ENCODE measurements at places on chromosomes 13 and 19.
A peak's percentile ranks its signal among the peaks of the same experiment; 100 is the strongest.

DNA sequence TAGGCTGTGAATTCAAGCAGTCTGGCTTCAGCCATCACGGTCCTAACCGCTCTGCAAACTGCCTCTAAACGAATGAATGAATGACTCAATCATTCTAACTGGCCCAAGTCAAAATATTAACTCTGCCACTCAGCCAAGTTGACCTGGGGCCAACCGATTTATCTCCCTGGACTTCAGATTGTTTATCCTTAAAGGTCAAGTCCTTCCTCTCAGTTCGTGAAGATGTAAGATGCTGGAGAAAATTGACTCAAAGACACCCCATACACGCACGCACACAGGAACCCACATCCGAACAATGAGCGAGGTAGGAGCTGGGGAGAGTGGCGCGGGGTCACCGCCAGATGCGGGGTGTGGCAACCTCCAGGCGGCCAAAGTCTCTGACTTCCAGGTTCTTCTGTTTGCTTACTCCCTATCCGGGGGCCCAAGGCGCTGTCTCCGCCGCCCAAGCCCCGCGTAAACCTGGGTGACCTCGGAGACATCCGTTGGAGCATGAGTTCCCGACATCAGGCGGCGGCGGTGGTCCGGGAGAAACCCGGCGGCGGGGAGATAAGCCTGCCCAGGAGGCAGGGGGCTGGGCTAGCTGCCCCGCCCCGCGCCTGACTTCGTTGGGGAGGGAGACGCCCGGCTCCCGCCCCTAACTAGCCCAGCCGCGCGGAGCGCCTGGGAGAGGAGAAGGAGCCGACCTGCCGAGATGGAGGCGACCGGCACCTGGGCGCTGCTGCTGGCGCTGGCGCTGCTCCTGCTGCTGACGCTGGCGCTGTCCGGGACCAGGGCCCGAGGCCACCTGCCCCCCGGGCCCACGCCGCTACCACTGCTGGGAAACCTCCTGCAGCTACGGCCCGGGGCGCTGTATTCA lies at the start of gene CYP2S1:
TSS of gene CYP2S1 (plus strand) at position 646 of the 856 bp plus-strand sequence. CDS start at position 692, 46 bp downstream.
- no peak for DNase-seq

DNA sequence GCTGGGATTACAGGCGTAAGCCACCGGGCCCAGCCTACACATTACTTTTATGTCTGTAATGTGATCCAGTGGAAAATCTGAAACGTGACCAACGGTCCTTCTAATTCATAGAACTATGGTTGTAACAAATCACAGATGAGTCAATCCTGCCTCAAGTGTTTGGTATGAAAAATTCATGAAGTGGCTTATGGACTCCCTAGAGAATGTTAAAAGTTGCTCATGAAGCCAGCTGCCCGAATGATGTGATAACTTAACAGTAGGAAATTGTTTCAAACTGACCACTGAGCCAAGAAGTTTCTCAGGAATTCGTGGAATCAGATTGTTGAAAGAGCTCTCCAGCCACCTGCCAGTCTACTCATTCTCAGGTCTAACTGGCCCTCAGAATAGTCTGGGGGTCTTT lies 59.4 kb upstream of the FARP1 start:
- DNase-seq = no peak

DNA sequence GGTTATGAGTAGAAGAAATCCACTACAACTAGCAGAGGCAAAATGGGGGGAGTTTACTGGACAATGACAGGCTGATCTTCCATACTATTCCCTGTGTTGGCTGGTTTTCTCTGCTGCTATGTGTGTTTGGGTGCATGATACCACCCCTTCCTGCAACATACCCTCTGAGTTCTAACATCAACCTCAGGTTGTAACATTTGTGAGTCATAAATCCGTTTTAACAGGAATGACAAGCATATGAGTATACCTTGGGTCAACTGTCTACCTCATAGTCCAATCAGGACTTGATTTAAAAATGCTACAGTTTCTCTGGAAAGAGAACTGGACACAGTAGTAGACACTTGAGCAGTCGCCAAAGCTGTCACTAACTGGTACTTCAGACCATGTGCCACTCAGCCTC lies 422.9 kb downstream of the KCTD12 start:
- DNase-seq = no peak

- no peak for DNase-seq
Measured at GRCh38 chr19:32748497-32748896, 28.9 kb downstream of the TDRD12 start.

- DNase-seq = peak; percentile 10
Measured at GRCh38 chr13:69857183-69857821, 250.3 kb upstream of the ATXN8OS start.

GRCh38 chr19:10407096-10407495 lies 3.8 kb upstream of the CDC37 start:
- DNase-seq = no peak

GRCh38 chr19:41407271-41407670 lies 9.7 kb downstream of the BCKDHA start:
- DNase-seq = peak; percentile 68

DNA sequence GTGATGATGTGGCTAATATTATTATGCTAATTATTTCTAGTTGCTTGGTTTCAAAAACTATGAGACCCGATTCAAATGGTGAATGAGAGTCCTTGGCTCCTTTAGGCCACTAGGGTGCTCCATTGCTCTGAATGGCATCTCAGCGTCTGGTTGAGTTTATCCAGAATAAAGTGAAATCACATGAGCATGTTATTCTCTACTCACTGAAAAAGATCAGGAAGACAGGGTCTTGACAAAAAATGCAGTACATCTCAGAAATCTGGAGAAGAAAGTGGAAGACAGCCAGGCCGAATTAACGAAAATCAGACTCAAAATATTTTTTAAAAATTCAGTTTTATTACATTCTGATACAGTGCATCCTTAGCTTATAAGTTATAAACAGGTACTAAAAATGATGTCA lies 516.2 kb downstream of the MYO16 start:
- DNase-seq = peak; percentile 42

DNA sequence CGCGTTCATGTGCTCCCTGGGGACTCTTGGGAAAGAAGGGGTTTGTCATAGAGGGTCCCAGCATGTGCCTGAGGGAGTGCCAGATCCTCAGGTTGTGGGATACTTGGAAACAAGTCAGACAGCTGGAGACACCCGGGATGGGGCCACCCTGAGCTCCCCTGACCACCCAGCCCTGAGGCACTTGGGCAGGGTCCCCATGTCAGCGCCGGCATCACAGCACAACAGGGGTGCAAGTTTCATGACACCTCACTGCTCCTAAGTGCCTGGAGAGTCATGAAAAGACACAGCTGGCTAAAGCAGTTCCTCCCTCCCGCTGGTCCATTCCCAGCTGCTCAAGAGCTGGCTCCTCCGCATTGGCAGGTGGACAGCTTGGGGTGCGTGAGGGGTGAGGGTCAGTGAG lies 102.7 kb downstream of the KDM4B start:
- DNase-seq = no peak

DNA sequence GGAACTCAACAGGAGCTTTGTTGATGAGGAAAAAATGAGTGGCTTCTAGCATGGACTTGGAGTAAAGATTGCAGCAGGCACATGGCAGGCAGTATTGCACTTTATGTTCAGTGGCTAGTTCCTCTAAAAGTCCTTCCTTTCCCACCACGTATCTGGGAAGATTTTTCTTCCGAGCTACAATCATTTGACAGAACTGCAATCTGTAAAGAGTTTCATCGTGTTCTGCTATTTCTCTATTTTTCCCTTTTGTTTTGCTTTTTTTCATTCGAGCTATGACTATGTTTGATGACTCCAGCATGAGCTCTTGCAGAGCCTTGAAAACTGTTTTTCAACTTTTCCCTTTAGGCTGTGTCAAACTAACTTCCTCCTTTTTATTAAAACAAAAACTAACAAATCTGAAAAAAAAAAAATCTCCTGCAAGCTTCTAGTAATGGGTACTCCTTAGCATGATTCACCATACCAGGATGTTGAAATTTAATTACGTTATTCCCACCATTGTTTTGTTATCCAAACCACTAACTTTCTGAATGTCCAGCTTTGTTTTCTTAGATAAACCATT lies 12.3 kb downstream of the CLDN10 start:
- no peak for DNase-seq

DNA sequence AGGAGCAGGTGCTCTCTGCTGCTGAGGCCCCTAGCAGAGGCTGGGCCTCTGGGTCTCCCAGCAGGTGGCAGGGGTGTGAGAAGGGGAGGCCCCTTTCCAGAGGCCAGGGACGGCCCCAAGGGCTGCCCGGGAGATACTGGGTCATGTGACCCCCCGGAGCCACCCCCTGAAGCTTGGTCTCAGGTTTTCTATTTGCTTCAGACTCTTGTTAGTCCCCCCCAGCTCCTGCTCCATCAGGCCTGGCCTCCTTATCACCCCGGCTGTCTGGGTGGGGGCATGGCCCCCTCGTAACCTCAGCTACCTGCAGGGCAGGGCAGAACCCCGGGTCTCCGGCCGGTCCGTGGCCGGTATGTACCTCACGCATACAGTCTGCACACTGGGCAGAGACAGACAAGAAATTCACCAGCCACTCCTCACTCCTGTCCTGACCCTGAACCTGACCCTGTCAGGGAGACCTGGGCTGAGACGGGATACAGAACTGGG lies 13.2 kb upstream of the TCF3 start:
- DNase-seq = no peak

- DNase-seq = no peak
Measured at GRCh38 chr13:105452895-105453294, 1082.6 kb downstream of the EFNB2 start.

DNA sequence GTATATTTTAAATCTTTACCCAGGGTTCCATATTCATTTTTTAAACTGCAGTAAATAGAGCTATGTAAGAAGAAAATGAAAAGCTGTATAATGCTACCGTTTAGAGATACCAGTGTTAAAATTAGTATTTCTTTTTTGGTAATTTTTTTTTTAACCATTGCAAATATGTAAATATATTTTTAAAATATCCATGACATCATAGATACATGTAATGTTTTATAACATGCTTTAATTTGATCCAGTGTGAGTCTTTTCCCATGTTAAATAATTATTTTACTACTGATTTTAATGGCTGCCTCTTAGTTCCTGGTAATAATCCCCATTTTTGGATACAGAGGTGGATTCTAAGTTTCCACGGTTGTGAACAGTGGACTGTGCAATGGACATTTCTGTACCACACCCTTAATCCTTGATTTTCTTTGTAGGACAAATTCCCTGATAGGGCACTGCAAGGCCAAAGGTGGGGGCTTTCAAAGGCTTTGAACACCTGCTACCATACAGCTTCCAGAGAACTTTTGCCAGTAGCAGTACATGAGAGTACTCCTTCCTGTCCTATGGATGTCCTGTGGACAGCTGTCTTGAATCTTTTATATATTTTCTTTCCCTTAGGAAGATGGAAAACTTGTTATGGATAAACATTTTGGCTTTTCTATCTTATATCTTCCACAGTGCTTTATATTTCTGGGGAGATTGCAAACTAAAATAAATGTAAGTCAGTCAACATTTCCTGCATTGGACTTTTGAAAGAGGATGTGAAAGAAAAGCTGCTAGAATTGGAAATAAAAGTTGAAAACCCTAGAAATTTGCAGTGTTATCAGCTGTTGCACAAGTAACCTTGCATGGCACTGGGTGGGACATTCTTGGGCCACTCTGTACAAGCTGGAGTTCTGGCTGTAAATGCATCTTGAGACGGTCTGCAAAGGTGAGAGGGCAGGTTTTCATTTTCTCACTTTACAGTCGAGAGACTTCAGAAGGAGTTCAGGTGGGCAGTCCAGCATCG lies 46.8 kb downstream of the ARHGEF7 start:
- DNase-seq = no peak

GRCh38 chr13:114219392-114219791 lies 15.3 kb upstream of the CDC16 start:
- peak; percentile 59 for DNase-seq

- DNase-seq = peak; percentile 77
Measured at GRCh38 chr13:82661126-82661525, 1221.1 kb downstream of the SLITRK1 start.

- no peak for DNase-seq
Measured at GRCh38 chr13:46360604-46361003, 26.4 kb downstream of the RUBCNL start.

DNA sequence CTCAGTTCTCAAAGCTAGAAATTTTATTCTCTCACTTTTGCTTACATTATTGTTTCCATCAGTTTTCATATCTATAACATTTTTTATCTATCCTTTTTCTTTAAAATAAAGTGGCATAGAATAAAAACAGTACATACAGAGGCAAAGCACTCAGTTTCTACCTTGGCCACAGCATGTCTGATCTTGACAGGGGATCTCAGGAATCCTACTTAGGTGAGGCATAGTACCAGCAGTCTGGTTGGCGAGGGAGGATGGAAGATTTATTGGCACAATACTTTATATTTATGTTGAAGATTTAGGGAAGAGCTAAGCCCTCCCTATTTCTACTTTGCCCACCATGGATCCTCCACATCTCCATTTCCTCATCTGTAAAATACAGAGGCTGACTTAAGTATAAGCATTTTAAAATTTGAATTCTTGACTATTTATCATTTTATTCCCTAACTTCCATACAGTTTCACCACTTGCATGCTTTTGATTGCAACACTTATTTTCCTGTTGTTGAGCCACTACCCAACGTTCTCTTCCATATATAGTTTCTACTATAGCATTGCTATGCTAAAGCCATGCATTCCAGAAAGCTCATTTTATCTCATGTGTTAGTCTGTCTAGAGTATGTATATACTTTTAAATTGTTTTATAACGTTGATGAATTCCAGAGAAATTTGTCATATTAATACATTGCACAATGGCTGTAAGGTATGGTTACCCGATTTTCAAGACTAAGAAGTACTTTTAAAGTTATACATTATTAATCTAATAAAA lies 506.7 kb downstream of the KCTD12 start:
- DNase-seq = no peak

DNA sequence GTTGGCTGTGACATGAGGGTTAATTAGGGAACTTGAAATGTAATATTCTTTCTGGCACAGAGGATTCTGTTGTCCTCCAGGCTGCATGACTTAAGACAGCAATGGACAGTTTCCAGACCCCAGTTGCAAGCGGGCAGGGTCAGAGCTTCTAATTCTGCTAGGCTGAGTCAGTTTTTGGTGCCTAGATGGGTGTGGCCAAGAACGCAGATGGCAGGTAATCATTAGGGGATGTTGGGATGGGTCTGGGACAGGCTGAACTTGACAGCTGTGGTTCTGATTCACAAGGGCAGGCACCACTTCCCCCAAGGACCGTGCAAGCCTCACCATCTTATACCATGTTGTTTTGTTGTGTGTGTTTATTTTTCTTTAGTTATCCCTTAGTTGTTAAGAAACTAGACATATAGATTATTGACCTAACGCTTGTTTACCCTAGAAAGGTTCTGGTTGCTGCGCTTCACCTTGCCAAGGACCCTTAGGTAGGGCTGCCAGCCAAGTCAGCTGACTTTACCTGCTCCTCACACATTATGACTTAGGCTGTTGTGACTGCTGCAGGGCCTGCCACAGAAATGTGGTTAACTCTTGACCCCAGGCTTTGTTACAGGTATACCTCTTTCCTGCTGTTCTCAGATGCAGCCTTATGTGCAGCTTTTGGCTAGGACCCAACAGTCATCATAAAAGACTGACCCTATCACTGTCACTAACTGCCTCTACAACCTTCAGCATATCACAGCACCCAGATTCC lies 117.7 kb upstream of the KLF12 start:
- DNase-seq = no peak

- peak; percentile 36 for DNase-seq
Measured at GRCh38 chr19:18000480-18000914, 7.5 kb upstream of the ARRDC2 start.
